ENCODE measurements at places on chromosomes 7 and 10.

DNA sequence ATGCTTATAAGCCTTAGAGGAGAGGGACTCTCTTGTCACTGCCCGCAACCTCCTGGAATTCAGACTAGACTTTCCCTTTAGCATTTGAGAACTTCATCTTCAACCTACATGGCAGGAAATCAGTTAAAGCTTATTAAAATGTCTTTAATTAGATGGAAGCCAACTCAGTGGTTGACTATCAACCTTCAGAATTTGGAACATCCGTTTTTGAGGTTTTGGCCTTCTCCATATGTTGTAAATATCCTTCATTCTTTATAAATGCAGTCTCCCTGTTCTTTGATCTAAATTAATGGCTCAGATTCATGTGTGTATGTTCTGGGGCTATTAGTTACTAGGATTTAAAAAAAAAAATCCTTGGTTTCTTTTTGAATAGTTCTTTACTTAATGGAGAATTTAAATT lies 85.0 kb downstream of the ANKRD61 start:
- DNase-seq: no peak

DNA sequence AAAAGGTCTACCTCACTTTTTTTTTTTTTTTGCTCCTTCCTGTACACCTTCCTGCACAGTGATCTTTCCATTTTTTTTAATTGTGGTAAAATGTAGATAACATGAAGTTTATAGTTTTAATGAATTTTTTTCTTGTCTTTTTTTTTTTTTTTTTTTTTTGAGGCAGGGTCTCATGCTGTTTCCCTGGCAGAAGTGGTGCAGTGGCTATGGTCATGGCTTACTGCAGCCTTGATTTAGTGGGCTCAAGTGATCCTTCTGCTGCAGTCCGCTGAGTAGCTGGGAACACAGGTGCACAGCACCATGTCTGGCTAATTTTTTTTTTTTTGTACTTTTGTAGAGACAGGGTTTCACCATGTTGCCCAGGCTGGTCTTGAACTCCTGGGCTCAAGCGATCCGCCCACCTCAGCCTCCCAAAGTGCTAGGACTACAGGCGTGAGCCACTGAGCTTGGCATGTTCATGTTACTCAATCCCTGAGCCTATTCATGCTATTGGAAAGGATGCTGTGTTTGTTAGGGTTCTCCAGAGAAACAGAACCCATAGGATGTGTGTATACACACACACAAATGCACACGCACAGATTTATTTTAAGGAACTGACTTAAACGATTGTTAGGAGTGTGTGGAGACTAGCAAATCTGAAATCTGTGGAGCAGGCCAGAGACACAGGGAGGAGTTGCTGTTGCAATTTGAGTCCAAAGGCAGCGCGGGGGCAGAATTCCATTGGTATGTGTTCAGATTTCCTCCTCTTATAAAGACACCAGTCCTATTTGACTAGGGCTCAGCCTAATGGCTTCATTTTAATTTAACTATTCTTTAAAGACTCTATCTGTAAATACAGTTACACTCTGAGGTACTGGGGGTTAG lies 29.1 kb downstream of the GALNT11 start:
- no peak for DNase-seq

GRCh38 chr10:1448252-1448930 lies 288.9 kb downstream of the ADARB2 start:
- DNase-seq: no peak

DNA sequence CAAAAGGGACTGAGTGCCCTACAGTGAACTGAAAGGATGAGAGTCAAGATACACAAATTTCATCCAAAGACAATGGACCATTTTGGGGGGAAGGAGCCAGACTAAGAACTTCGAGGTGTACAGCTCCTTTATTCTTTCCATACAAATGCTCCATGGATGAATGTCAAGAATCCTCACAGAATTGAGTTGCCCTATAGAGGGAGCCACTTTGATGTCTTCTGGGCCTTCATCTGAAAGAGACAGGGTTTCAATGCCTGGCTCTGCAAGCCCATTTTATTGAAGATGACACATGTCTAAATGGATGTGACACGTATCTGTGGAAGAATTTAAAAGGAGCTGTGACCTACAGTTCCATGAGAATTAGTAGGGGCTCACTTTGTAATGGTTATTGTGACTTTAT lies 32.0 kb upstream of the NRG3 start:
- DNase-seq: no peak

DNA sequence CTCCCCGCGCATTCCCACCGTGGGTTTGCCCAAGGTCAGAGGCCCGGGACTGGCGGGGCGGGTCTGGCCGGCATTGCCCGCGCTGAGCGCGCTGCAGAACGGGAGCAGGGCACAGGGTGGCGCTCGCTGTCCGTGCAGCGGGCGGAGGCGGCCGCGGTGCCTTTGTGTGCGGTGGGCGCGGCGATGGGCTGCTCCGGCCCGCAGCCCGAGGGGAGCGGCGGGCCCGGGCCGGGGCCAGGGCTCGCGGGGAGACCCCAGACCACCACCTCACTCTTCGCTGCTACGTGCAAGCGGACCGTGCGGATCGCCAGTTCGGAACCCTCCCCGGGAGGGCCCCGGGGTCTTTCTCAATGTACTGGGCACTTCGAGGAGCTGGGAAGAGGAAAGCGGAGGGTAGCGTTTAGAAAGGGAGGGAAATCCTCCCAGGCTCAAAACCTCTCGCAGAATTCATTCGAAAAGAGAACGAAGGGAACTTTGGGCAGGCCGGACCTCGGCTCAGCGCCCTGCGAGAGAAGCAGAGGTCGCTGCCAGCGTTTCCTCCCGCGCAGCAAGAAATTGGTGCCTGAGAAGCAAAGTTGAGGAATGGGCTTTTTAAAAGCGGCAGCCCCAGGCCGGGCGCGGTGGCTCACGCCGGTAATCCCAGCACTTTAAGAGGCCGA lies 8.5 kb downstream of the SP8 start:
- no peak for DNase-seq

- DNase-seq: no peak
These were observed 6.9 kb downstream of the RET start for GRCh38 chr10:43083764-43084163.

GRCh38 chr7:141844256-141844655 lies 3.0 kb upstream of the PRSS37 start:
- no peak for DNase-seq

DNA sequence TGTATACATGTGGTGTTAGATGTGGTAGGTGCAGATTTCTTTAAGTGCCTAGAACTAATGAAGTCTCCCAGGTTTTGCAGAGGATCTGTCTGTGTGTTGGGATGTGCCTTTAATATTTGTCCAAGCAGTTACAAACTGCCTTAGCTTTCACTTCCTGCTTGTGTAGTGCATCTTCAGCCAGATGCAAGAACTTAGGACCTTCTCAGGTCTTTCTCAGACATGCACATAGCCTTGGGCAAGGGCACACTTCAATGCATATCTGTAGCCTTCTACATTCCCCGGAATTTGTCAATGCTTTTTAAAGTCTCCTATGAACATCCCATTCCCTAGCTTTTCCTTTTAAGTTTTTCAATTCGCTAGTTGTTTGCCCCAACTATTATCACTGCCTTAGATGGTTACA lies 47.2 kb upstream of the SLC39A12 start:
- no peak for DNase-seq

DNA sequence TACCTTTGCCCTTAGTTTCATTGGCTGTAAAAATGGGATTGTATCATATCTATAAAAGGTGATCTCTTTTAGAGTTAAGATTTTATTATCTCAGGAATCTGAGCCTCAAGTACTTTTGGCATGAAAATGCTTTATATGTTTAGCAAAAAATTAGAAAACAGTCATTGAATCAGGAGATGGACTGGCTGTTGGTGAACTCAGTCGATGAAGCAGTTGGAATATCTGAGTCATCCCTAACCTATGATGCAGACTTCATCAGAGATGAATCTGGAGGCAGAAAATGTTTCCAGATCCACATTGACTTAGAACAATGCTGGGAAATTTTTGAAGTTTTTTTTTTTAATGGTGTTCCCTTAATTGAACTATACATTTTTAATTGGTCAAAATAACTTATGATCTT lies 228.5 kb downstream of the SLC25A13 start:
- no peak for DNase-seq

- DNase-seq: no peak
These were observed 31.9 kb downstream of the ANXA8 start for GRCh38 chr10:47451998-47452494.

GRCh38 chr7:101820703-101821102 lies 3.3 kb downstream of the CUX1 start:
- no peak for DNase-seq

GRCh38 chr7:136998495-136998894 lies 130.0 kb downstream of the CHRM2 start:
- DNase-seq: no peak

GRCh38 chr7:76037310-76037709 lies 10.5 kb downstream of the STYXL1 start:
- no peak for DNase-seq

DNA sequence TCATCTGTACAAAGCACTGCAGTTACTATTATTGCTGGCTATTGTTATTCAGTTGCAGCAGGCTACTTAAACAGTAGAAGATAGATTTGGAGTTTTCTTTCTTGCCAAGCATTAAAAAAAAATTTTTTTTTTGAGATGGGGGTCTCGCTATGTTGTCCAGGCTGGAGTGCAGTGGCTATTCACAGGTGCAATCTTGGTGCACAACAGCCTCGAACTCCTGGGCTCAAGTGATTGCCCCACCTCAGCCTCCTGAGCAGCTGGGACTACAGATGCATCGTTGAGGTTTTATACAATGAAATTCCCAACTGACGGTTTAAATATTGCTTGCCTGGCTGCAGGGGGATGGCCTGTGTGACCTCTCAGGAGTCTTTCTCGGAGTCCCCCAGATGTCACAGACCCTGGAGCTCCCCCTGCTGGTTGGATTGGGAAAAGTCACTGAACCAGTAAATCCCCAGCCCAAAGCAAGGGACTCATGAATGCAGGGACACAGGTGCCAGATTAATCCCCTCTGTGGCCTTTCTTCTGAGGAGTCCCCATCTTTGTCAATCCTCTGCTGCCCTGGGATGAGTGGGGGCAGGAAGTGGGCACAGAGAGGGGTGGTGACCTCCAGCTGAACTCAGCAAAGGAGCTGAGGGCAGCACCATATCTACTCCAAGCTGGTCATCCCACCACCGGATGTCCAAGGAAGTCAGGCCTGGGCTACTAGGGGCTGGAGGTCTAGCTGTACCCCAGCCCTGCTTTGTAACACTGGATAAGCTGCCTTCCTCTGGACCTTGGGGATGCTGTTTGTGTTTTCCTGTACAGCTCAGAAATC lies 149.6 kb downstream of the C10orf105 start:
- peak; percentile 73 for DNase-seq

DNA sequence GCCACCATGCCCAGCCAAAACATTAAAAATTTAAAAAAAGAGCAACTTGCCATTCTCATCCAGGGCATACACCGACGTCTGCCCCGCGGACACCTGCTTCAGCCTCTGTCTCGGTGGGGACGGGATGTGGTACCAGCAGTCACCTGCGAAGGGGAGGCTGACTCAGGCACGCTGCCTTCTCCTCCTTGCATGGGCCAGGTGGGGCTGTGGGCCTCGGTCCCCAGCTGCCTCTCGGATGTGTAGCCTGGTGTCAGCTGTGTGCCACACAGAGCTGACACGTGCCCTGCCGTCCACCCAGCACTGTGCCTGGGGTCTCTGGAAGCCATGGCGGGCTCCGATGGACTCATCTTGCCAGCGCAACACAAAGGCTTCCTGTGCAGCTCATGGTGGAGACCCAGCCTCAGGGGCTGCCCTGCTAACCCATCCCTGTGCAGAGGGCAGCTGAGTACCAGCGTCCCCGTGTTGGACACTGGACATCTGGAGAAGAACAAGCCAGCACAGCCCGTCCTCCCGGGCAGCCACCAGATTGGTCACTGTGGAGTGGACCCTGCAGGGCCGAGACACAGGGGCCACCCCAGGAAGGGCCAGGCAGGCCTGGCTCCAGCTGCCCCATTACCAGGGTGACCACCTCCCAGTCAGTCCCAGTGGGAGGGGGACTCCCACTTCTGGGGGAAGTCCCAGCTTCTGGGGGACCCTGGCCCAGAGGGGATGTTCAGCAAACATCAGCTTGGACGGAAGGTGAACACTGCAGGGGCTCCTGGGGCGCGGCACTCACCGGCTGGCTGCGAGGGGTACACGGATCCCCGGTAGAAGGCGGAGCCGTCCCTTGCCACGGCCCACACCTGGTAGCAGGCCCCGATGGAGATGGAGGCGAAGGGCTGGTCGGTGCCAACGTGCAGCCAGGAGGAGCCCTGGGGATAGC lies 10.6 kb downstream of the BHLHA15 start:
- DNase-seq: no peak

- no peak for DNase-seq
These were observed 1201.1 kb downstream of the SORCS1 start for GRCh38 chr10:105963334-105963884.

GRCh38 chr7:40418448-40418847 lies 283.6 kb downstream of the SUGCT start:
- no peak for DNase-seq

DNA sequence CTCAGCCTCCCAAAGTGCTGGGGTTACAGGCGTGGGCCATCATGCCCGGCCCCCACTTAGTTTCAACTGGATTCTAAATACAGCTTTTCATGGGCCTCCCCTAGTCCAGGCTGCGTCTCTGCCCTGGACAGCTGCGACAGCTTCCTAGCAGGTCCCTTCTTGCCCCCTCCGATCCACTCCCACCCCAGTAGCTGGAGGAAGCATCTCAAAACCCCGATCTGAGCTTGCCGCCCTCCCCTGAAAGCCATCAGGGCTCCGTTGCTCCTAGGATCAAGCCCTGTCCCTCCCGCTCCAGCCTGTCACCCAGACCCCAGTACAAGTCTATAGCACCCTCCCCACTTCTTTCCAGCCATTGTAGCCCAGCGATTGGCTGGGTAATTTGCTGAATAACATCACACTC lies 64.5 kb downstream of the VWA2 start:
- no peak for DNase-seq

DNA sequence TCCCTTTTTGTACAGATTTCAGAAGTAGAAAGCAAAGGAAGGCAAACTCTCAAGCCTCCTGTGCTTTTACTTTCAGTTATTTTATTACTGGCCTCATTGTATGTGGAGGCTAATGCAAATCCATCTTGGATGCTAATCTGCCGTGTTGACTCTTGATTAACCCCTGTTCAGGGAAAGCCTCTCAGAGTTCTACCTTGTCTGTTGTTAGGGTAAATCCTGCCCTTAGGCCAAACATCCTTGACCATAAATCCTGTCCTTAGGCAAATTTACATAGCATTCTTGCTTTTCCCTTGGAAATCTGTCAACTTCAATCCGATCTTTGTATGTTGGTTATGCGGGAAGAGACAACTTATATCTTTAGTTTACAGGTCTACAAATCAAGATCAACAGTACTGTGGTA lies 709.9 kb upstream of the LRRTM3 start:
- DNase-seq: no peak

DNA sequence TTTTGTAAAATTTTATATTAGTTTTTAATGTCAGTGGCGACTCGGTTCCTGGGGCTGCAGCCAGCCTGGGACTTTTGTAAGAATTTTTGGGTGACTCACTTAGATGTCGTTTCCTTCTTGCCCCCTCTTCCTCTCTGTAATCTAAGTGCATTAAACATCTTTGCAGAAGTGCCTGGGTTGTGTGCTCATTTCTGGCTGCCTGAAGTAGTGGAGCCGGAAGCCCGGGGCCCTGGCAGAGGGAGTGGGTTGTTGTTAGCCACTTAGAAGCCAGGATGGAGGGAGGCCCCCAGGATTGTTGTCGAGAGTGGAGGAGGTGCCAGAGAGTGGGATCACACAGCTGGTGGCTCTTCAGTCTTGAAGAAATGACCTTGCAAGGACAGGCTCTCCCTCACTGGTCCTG lies 11.0 kb upstream of the TRIM8 start:
- DNase-seq: no peak

Measured in 8988T (cell line).